ENCODE measurements at places on chromosomes 3 and 15.

- DNase-seq = no peak
Measured at GRCh38 chr3:155492841-155493240, 199.4 kb upstream of the STRIT1 start.

- DNase-seq = no peak
Measured at GRCh38 chr15:81007428-81008064, 6.8 kb downstream of the TLNRD1 start.

DNA sequence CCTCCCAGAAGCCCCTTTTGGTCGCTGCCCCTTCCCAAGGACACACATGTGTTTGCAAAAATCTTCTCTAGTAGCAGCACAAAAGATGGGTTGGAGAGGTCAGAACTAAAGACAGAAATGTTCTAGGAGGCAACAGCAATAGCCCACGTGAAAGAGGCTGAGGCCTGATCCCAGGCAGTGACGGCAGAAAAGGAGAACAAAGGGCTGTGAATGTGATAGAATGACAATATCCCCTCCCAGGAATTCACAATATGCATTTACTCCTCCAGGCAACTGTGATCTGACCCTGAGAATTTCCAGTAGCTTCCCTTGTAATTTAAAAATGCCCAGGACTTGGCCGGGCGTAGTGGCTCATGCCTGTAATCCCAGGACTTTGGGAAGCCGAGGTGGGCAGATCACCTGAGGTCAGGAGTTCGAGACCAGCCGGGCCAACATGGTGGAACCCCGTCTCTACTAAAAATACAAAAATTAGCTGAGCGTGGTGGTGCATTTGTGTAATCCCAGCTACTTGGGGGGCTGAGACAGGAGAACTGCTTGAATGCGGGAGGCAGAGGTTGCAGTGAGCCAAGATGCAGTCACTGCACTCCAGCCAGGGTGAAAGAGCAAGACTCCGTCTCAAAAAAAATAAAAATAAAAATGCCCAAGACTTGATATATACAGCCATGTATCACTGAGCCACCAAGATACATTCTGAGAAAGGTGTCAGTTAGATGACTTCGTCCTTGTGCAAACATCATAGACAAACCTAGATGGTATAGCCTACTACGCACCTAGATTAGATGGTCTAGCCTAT is 43.6 kb upstream of the PIAS1 start:
- DNase-seq = no peak

DNA sequence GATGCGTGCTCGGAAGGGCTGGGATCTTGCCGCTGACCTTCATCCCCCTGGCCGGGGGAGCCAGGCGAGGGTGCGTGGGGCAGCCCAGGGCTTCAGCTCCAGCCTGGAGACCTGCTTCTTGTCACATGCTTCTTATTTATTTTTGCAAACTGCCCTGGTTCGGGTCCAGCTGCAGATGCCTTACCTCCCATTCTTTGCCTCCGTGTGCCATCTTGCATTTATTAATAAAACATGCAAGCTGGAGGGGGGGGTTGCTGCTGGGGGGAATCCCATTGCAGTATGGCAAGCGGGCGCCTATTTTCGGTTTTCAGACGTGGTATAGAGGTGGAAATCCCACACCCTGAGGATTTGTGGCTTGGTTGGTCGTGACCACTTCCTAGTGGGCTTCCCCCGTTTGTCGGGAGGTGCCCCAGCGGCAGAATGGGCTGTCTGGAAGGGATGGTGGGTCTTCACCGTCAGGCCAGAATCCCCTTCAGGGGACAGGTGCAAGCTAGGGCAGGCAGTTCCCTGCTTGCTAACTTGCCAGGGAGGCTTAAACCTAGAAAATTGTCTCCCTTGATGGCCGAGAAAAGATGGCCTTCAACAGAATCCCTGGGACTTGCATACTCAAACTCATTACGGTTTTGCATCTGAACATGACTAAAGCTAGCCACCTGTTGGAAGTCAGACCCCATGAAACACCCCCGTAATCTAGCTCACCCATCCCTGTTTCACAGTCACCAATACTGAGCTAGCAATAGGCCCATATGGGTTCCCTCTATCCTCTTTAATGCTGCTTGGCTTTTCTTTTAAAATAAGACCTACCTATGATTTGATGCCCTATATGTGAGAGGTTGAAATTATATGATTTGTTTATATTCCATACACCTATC is 569 bp downstream of the TMEM266 start:
- DNase-seq = no peak

GRCh38 chr3:51550080-51550819 is 11.7 kb downstream of the RAD54L2 start:
- no peak for DNase-seq

DNA sequence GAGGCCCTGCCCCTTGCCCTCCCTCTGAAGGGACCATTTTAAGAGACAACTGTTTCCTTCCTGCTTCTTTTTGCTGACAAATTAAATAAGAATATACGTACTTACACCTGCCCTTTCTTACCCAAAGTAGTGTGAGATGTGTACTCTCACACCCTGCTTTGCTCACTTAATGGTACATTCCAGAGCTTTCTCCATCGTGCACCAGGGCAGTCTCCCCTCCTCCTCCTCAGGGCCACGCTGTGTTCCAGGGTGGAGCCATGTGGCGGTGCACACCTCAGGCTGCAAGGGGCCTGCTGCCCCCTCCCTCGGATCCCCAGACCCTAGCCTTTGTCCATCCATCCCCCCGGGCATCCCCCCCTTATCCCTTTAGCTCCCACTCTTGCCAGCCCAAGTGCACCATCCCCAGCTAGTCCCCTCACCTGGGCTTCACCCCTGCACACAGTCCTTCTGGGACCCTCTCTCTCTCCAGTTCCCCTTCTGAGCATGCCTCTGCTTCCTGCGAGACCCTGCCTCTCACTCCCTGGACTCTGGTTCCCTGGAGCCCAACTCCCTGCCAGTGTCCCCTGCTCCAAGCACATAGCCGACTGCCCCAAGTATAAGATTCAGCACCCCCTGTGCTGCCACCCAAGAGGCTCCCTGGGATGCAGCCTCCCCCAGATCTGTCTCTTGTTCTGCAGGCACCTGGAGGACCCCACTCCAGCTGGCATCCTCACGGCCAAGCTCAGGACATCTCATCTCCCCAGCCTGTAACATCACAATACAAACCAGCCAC is 89.5 kb upstream of the IQSEC1 start:
- no peak for DNase-seq

GRCh38 chr3:81270603-81271379 is 490.7 kb downstream of the GBE1 start:
- no peak for DNase-seq

DNA sequence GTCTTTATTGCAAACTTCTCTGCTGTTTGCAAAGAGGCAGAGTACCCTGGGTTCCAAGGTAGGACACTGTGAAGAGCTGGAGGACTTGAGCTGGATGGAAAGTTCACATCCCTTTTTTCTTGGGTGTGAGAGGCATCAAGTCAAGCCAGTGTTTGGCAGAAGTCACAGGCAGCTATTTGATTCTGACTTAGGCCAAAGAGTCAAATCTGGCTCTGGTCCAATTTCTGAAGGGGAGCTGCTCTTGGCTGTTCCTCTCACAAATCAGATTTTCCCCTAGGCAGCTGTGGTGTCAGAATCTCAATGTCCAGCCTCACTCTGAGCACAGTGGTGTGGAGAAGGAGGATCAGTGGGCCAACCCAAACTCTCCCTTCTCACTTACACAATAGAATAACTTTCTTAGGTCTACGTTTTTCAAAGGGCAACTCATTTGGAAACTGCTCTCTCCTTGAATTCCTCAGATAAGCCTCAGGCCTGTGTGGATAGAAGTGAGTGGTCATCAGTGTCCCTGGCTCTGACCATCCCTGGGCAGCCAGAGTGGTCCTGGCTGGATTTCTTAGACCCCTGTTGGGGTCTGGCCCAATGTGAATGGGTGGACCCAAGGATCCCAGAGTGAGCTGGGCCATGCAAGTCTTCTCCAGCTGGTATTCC is 18.2 kb upstream of the AMOTL2 start:
- no peak for DNase-seq

- no peak for DNase-seq
Measured at GRCh38 chr3:183211352-183211751, 41.7 kb upstream of the B3GNT5 start.

DNA sequence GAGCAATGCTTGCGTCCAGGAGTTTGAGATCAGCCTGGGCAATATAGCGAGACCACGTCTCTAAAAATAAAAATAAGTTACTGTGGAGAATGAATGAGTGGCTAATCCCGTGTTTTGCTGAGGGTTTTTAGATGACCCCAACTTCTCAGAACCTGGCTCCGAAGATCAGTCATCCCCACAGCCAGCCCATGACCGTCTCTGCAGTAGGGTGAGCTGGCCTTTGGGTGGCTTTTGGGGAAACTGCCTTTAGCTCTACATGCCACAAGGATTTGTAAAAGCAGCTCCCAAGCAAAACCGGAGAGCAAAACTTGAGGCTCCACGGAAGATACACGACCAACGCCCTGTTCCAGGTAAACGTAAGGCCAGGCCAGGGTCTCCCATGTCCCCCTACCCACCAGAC is 39.2 kb upstream of the TFRC start:
- no peak for DNase-seq

DNA sequence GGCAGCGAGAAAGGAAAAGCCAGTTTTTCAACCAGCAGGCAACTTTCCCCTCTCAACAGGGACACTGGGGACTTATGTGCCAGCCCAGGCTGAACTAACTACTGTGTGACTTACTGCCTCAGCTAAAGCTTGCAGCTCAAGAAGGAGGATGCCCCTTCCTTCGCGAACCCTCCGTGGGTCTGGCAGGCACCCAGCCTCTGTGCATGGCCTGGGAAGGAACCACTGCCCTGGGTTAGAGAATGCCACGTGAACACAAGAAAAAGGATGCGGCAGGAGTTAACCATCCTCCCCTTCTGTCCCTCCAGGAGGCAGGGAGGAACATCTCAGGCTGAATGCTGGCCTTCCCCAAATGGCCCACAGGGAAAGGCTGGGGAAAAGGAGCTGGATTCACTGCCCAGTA is 29.0 kb downstream of the CHDH start:
- no peak for DNase-seq

- DNase-seq = no peak
Measured at GRCh38 chr3:55091381-55092225, 163.7 kb upstream of the LRTM1 start.

GRCh38 chr3:194221336-194221735 is 85.4 kb downstream of the HES1 start:
- DNase-seq = no peak

GRCh38 chr3:22491344-22491743 is 711.8 kb upstream of the UBE2E2 start:
- no peak for DNase-seq

DNA sequence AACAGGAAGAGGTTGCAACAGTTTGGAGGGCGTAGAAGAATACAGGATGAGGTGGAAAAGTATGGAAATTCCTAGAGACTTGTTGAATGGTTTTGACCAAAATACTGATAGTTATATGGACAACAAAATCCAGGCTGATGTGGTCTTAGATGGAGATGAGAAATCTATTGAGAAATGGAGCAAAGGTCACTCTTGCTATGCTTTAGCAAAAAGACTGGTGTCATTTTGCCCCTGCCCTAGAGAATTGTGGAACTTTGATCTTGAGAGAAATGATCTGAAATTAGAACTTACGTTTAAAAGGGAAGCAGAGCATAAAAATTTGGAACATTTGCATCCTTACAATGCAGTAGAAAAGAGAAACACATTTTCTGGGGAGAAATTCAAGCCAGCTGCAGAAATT is 686.9 kb upstream of the GBE1 start:
- DNase-seq = no peak

GRCh38 chr3:151285940-151286339 is 7.6 kb upstream of the P2RY14 start:
- no peak for DNase-seq

DNA sequence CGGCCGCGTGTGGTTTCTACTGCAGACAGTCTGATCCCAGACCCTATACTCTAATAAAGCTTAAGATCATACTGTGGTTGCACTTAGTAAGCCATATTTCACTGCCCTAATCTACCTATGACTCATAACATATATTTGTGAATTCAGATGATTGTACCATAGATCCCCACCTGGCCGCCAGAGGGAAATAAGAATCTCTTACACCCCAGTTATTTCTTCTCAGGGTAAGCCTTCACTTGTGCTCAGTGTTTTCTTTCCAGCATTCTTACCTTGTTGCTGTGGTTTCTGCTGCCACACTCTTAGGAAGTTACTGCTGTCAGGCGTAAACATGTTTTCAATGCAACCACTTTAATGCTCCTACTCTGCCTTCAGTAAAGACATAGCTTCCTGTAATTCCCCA is 105.9 kb downstream of the B3GALNT1 start:
- no peak for DNase-seq

- no peak for DNase-seq
Measured at GRCh38 chr3:52827866-52828376, 2.6 kb downstream of the ITIH4 start.

DNA sequence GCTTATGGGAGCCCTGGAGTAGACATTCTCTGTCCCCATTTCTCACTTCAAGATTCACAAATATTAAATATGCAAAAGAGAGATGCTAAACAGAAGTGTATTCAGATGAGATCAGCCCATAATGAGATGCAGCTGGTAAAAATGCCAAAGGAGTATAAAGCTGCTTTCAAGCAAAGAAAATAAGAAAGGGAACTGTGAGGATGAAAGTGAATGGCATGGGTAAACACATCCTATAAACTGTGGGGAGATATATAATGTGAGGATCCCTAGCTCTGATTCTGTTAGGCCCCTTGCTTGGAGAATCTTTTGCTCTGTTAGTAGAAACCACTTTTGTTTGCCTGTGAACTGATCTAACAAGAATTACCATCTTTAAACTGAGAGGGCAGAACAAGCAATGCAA is 396.6 kb downstream of the SOX2 start:
- DNase-seq = no peak

All from T follicular helper cell (primary cell).